ENCODE measurements at places on chromosomes 1 and 21.

- DNase-seq, result peak; percentile 90
Observed at GRCh38 chr1:117045644-117046043, 14.5 kb upstream of the TTF2 start.

DNA sequence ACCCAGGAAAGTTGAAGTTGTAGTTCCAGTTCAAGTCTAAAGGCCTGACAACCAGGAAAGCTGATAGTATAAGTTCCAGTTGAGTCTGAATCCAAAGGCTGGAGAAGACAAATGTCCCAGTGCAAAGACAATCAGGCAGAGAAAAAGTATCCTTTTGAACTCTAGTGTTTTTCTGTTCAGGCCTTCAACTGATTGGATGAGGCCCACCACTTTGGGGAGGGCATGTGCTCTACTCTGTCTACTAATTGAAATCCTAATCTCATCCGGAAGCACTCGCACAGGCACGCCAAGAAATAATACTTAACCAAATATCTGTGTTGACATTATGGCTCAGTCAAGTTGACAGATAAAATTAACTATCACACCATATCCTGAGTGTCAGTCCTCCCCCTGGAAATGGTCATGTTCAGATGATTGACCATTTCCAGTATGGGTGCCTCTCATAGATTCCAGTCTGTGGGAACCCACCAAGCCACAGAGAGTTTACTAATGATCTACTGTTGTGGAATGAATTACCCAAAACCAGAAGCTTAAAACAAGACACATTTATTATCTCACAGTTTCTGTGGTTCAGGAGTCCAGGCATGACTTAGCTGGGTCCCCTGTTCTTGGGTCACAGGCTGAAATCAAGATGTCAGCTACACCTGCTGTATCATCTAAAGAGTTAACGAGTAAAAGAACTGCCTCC, 296.3 kb upstream of the ZP4 start:
- no peak for DNase-seq

- DNase-seq, result no peak
Observed at GRCh38 chr1:205930799-205931281, 12.4 kb downstream of the SLC26A9 start.

- no peak for DNase-seq
Observed at GRCh38 chr1:167476061-167476460, 42.3 kb downstream of the CD247 start.

- DNase-seq, result no peak
Observed at GRCh38 chr1:245550720-245551043, 395.9 kb downstream of the KIF26B start.

DNA sequence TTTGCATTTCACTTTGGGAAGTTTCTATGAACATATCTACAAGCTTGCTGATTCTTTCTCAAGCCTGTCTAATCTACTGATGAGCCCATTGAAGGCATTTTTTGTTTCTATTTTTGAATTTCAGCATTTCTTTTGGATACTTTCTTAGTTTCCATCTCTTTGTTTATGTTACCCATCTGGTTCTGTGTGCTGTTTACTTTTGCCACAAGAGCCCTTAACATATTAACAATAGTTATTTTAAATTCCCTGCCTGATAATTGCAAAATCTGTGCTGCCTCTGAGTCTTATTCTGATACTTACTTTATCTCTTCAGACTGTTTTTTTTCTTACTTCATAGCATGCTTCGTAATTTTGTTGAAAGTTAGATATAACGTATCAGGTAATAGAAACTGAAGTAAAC, 75.8 kb upstream of the ZRANB2 start:
- no peak for DNase-seq

DNA sequence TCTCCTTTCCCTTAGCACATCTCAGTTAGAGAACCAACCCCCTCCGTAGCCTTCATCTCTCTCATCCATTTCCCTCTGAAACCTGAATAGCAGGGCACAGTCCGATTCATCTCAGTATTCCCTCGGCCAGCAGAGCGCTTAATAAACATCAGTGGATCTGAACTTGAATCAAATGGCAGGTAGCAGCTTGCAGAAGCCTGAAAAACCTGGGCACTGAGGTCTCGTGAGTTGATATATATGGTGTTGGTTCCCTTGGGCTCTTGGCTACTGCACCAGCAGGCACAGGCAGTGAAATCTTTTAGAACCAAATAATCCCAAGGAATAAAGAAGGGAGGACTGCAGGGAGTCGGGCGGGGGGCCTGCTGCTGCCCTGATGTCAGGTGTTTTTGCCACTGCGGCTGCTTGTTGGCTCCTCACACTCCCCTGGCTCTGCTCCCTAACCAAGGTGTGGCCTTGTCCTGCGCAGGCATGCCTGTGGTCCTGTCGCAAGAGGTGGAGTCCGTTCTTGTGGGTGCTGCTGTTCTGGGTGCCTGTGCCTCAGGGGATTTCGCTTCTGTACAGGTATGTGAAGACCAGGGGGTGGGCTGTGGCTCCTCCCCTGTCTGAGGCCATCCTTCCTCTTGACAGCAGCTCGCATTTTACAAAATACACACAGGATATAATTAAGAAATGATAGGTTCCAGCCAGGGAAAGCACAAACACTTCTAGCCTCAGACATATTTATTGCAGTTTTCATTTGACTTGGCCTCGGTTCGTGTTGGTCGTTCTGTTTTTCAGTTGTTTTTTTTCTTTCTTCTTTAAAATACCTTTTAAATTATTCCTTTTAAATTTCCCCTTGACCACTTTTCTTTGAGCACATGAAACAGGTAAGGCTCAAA, 140.9 kb upstream of the HOOK1 start:
- DNase-seq, result no peak
